ENCODE measurements at places on chromosomes 2 and 18.
A peak's percentile ranks its signal among the peaks of the same experiment; 100 is the strongest.

- DNase-seq = no peak
These were observed 87.5 kb downstream of the MSH2 start for GRCh38 chr2:47490406-47490805.

GRCh38 chr2:86254576-86255538, 55.6 kb downstream of the MRPL35 start:
- no peak for DNase-seq

- DNase-seq = no peak
These were observed 34.5 kb downstream of the ADCYAP1 start for GRCh38 chr18:939166-939565.

- peak; percentile 47 for DNase-seq
These were observed 39.2 kb downstream of the BIN1 start for GRCh38 chr2:127067620-127068350.

GRCh38 chr2:228613133-228613850, 431.8 kb upstream of the SPHKAP start:
- no peak for DNase-seq

DNA sequence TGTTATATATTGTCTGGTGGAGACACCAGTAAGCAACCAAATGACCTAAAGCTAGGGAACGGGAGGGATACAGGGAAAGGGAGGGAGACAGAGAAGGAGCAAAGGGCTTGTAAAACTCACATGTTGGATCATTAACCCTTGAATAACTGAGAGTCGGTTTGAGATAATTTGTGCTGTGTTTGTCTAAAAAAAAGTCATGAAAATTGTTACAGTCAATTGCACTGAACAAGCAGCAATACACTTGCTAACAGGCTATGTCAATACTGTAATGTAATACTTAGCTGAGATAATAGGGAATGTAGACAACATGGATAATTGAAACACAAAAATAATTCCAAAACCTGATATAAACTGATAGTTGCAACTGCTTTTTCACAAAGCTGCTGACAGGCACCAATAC, 71.3 kb upstream of the ZNF521 start:
- DNase-seq = no peak

GRCh38 chr2:184936761-184937160, 338.4 kb downstream of the ZNF804A start:
- no peak for DNase-seq

- no peak for DNase-seq
These were observed 48.9 kb downstream of the ZNF385B start for GRCh38 chr2:179812501-179812900.

- peak; percentile 18 for DNase-seq
These were observed 48.6 kb downstream of the PLB1 start for GRCh38 chr2:28544405-28544921.

DNA sequence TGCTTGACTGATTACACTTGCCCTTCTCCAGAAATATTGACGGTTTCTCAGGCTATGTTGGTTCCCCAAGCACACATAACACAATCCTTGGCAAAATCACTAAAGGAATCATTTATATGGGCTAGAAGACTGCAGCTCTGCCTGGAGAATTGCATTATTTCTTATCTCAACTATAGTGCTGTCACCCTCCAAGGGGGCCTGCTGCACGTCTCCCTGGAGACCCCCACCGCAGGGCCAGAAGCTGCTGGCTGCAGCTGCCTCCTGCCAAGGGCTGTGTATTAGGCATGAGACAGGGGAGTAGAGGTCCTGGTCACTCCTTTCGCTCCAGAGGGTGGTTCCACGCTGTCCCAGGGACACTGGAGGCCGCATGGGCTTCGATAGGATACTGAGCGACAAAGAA, 76.6 kb downstream of the LRRC30 start:
- no peak for DNase-seq

DNA sequence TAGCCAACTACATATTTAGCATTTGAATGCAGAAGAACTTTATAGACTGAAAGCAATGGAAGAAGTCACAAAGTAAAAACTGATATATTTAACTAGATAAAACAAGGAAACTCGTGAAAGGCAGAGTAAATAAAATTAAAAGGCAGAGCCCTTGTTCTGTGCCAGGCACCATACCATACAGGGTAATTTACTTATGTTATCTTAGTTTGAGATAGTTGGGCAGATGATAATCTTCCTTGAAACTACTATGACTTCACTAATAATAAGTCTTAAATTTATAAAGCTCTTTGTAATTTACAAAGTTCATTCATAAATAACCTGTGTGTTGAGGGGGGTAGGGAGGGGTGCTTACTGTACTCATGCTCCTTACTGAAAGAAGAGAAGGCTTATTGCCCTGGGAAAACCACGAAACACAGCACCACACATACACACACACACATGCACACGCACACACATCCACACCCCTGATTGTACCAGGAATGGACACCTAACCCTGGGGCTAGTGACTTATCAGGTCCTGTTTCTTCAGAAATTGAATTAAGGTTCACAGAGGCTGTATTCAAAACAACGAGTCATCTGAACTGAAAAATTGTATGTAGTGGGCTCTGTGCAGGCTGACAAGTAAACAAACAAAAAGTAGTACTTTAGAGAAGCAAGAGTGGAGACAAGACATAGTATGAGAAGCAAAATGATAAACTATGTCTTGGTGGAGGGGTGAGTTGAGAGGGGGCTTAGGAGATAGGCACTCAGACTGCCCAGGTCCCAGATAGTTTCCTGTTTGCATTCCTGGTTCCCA, 38.1 kb downstream of the AGFG1 start:
- no peak for DNase-seq

- no peak for DNase-seq
These were observed 18.1 kb downstream of the PPM1B start for GRCh38 chr2:44186810-44187209.

- DNase-seq = no peak
These were observed 155.9 kb downstream of the DIS3L2 start for GRCh38 chr2:232117413-232117812.

DNA sequence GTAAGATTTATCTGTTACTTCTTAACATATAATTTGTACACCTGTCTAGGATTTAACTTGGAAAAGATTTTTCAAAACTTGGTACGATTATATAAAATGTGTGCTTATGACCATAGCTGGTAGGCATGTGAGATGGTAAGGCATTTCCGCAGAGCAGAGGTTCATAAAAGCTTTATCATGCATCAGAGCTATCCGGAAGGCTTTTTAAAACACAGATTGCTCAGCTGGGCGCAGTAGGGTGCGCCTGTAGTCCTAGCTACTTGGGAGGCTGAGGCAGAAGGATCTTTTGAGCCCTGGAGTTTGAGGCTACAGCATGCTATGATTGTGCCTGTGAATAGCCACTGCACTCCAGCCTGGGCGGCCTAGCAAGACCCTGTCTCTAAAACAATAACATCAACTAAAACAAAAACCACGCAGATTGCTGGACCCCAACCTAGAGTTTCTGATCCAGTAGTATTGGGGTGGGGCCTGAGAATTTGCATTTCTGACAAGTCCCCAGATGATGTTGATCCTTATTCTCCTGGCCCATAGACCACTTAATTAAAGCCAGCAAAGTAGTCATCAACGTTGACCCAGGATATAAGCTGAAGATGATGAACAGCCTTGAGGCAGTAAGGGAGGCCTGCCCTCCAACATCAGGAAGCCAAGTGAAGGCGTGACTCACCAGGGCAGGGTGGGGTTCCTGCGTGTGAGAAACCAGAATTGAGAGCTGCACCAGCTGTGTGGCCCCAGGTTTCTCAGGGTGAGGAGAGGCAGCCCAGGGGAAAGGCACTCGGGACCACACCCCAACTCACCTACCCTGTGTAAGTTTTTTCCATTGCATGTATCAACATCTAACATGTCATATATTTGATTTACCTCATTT, 21.6 kb upstream of the SLC20A1 start:
- peak; percentile 60 for DNase-seq

- no peak for DNase-seq
These were observed 70.2 kb downstream of the LRRC30 start for GRCh38 chr18:7301094-7301493.

DNA sequence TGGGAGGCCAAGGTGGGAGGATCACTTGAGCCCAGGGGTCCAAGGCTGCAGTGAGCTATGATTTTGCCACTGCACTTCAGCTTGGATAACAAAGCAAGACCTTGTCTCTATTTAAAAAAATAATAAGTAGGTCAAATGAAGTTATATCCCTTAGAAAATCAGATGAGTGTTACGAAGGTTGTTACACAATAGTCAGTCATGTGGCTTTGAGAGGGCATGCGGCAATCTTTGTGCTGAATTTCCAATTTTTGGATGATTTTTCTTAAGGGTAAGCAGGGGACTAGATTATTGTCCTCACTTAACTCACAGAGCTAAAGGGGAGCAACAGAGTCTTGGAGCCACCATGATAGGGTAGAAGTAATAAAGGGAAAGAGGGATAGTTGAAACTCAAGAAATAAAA, 71.8 kb downstream of the B3GNT2 start:
- no peak for DNase-seq

DNA sequence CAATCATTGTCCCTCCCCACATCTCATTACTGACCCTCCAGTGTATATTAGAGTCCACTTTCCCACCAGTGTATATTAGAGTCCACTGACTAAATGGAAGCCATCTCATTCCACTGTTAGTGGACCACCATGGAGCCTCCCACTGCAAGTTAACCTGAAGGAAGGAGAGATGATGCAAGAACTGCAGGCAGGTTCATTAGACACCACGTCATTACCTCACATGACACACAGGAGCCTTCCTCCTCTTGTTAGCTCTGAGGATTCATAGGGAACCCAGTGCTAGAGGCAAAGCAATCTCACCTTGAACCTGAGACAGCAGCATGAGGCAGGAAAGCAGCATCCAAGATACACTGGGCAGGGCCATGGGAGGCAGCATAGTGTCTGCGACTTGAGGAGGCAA, 523 bp downstream of the REG3A start:
- no peak for DNase-seq

DNA sequence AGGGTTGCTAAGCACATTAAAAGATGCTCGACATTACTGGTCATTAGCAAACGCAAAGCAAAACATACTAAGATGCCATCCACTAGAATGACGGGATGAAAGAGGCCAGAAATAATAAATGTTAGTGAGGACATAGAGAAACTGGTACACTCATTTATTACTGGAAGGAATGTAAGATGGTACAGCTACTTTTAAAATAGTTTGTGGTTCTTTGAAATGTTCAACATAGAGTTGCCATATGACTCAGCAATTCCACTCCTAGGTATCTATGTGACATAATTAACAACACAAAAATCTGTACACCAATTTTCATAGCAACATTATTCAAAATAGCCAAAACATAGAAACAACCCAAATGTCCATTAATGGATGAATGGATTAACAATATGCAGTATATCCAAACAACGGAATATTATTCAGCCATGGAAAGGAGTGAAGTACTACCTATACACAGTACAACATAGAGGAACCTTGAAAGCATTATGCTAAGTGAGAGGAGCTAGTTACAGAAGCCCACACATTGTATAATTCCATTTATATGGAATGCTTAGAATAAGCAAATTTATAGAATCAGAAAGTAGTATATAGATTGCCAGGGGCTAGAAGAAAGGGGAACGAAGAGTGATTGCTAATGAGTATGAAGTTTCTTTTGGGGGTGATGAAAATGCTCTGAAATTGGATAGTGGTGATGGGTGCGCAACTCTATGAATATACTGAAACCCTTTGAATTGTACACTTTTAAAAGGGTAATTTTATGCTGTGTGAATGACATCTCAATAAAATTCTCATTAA, 61.9 kb upstream of the IL1R1 start:
- no peak for DNase-seq

DNA sequence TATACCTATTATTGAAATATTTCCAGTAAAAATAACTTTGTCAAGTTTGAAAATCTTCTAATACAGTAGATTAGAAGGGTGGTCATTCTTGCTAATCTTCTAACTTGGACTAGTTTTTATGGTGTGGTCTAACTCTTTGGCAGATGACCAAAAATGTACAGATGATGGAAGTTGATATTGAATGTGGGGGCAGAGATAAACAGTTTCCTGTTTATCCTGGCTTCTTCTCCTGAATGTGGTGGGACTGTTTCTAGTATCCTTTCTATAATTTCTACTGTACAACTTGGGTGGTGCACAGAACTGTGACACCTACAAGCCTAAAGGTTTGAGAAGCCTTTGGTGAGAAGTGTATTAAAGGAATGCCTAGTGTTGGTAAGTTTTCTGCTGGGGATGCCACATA, 178.7 kb downstream of the PDE11A start:
- DNase-seq = no peak

DNA sequence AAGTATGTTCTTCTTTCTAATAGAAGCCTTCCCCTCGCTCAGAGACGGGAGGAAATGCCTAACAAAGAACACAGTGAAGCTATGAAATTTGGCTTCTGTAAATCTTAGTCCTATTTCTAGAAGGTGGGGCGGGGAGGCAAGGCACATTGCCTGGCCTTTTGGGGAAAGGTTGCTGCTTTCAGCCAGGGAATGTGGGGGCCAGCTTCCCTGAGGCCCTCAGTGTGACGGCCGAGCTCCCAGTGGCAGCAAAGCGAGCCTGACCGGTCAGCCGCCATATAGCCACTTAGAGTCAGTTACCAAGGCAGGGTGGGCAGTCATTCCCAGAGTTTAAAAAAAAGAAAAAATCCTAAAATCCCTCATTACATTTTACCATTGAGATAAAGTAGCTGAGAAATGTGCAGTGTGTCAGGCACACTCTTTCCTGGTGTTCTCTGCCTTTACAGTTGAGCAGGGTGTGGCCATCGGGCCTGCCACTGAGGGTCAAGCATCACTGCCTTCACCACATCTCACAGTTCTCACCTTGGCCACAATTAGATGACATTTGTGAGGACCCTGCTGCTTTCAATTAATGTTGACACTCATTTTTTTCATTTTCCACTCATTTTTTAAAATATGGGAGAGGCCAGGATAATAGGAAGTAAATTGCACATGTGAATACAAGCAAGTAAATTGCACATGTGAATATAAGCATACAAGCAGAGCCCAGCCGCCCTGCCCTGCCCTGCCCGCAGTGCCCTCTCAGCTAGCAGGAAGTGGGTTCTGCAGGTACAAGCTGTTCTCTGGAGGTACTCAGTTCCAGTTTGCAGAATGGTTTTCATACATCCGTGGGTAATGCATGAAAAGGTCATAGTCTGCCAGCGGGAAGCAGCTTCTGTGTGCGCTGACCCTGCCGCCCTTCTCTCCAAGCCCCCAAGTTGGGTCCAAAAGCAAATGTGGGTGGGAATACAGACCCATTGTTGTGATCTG, 76.9 kb downstream of the WDSUB1 start:
- peak; percentile 22 for DNase-seq

DNA sequence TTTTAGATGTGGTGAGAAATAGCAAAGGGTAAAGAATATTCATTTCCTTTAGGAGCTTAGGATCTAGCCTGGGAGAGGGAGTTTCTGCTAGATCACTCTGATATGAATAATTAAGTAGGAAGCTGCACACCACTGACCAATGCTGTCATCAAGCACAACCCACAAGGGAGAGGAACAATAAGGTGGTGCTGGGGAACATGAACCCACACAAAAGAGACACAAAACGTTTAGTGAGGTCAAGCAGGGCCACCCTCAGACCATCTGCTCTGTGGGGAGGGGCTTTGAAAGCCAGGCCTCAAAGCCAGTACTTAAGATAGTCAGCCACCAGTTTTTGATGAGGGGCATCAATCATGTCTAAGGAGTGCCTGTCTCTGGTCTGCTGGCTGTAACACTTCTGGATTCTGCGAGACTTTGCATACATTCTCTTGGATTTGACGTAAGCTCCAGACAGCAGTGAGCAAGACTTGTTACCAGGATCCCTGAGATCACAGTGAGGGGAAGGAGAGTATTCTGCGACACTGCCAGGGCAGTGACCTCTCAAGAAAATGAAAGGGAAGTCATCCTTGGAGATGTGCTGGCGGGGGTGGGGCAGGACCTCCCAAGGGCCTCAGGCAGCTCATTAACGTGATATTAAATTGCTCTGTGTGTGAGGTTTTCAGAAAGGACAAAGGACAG, 127.0 kb downstream of the CCBE1 start:
- no peak for DNase-seq

- DNase-seq = no peak
These were observed 18.3 kb upstream of the EPAS1 start for GRCh38 chr2:46278952-46279351.

All from activated CD8-positive, alpha-beta memory T cell treated with anti-CD3 and anti-CD28 coated beads for 4 hours (primary cell).